ENCODE measurements at places on chromosomes 5 and 9.

- DNase-seq = no peak
Observed at GRCh38 chr5:36276864-36277263, 24.8 kb downstream of the RANBP3L start.

DNA sequence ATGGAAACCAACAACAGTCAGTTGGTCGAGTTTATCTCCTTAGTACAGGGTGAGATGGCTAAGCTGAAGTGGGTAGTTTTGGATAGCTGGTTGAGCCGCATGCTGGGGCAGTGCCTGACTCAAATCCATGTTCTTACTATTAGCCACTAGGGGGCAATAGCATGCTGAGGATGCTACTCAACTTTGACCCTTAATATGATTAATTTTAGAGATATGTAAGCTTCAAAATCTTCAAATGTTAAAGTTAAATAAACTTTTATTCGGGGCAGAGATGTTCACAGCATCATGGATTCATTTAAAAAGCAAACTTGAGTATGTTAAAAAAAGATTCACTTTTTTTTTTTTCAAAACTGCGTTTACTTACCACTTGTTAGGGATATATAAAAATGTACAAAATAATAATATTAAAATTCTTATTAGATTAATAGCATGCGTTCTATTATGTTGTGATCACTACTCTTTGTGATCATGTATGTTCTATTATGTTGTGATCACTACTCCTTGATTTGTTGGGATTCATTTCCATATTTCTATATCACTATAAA is 57.0 kb downstream of the C9orf153 start:
- DNase-seq = peak; percentile 20

DNA sequence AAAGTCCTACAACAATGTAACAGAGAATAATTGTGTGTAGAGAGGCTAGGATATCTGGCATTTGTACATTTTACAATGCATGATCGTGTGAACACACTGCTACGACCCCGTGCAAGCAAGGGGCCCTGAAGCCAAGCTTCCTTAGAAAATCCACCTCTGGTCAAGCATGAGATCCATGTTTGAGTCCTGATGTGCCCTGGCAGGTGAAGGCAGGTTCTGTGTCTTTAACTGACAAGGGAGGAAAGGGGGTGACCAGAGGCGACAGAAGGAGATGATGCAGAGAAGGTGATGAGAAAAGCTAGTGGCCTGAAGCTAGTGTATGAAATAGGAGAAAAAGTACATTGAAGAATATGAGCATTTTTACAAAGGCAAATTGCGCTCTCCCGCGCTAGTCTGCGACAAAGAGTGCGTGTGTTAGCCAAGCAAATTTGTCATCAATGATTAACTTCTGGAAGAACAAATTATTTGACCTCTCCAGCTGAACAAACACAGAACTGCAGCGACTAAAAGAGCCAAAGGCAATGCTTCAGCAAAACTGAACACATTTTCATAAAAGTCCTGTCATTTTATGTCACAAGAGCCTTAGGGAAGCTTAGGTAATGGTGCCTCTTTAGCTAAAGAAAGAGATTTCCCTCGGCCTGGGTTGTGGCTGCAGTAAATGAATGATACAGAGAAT is 101.7 kb upstream of the DAPK1 start:
- no peak for DNase-seq

DNA sequence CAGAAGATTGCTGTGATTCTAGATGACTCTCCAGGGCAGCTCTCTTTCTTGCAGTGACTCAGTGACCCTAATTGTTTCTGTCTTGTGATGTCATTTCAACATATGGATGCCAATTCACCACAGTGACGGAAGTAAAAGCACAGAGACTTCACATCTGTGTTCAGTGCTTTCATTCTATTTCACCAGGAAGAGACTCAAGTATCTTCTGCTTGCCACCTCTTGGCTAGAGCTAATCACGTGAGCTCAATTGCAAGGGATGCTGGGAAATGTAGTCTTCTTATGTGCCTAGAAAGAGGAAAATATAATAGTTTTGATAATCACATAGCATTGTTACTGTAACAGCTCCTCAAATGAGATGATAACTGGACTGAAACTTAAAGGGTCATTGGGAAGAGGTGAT is 453.3 kb upstream of the KLF4 start:
- no peak for DNase-seq

All from CD4-positive, alpha-beta T cell treated with Interleukin-15 for 1 hour (primary cell).